NCI-H2107 (cell line): ENCODE measurements at places on chromosomes 2 and 18.

GRCh38 chr18:77548790-77549420 is 299.3 kb downstream of the GALR1 start:
- no peak for DNase-seq

DNA sequence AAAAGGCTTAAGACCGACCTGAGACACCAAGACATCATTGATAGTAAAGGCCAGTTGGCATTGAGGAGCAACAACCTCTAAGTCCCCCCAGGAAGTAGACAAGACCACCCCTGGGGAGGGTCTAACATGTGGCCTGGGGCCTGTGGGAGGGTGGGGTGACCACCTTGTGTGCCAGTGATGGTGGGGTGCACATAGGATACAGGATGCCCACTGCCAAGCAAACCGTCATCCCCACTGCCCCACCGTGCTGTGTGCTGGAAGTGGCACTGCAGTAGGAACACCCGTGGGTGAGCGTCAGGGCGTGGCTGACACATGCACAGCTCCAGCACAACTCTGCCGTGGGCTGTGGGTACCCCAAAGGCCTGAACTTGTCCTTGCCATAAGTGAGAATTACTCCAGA is 84.3 kb upstream of the LGALSL start:
- DNase-seq, result no peak

DNA sequence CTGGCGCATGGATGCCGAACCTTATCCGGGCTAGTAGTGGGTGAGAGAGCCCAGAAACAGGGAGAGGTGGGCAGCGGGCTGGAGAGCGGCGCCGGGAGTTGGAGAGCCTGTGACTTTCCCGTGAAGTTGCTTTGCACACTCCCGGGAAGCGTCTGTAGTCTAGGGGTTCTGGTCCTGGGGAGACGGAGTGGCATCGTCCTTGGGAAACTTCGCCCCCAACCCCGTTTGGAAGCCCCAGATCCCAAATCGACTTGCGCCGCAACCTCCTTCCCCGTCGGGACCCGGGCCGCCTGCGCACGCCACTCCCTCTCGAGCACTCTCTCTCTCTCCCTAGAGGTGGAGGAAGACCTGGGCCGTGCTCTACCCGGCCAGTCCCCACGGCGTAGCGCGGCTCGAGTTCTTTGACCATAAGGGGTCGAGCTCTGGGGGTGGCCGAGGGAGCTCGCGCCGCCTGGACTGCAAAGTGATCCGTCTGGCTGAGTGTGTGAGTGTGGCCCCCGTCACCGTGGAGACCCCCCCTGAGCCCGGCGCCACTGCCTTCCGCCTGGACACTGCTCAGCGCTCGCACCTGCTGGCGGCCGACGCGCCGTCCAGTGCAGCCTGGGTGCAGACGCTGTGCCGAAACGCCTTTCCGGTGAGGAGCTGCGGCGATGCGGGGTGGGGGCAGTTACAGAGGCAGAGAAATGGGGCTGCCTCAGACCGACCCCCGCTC is 456 bp downstream of the DOK1 start:
- no peak for DNase-seq

- DNase-seq, result no peak
Measured at GRCh38 chr2:134499307-134499926, 219.4 kb downstream of the TMEM163 start.

DNA sequence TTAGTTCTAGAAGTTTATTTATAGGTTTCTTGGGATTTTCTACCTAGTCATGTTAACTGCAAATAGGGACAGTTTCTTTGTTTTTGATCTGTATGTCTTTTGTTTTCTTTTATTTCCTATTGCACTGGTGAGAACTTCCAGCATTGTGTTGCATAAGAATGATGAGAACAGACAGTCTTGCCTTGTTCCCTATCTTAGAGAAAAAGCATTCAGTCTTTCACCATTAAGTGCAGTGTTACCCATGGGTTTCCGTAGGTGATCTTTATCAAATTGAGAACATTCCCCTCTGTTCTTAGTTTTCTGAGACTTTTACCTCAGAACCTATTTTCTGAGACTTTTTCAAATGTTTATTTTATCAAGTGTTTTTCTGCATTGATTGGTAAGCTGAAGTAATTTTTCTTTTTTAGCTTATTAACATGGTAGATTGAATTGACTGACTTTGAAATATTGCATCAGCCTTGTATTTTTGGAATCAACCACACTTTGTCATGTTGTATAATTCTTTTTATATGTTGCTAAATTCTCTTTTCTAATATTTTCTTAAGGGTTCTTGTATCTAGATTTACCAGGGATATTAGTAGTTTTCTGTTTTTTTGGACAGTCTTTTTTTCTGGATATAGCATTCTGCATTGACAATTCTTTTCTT is 17.2 kb downstream of the MFSD6 start:
- DNase-seq, result no peak

DNA sequence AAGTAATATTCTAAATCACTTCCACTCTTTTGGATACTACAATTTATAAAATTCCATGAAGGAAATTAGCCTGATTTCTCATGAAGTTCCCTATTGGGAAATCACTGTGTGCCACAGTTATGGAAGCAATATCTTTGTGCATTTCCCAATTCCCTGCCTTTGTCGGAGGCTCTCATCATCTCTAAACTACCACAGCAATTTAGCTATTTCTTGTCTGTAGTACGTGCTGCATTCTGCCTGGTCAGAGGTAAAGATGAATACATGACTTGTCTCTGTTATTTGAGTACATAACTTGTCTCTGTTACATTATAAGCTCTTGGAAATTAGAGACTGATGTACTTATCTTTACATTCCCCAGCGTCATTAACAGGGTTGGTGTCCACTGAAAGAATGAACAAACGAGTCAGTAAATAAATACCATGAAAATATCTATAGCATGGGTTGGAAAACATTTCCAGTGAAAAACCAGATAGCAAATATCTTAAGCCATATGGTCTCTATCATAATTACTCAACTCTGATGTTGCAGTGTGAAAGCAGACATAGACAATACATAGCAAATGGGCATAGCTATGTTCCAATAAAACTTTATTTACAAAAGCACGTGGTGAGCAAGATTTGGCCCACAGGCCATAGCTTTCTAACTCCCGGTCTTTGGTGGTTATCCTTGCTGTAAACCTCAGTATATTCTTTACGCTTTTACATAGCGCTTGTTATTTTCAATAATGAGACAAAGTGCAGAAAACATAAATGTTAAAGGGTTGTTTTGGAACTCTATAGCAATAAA is 78.8 kb downstream of the BCL2 start:
- no peak for DNase-seq

- no peak for DNase-seq
Measured at GRCh38 chr2:106269591-106270291, 75.6 kb upstream of the UXS1 start.

DNA sequence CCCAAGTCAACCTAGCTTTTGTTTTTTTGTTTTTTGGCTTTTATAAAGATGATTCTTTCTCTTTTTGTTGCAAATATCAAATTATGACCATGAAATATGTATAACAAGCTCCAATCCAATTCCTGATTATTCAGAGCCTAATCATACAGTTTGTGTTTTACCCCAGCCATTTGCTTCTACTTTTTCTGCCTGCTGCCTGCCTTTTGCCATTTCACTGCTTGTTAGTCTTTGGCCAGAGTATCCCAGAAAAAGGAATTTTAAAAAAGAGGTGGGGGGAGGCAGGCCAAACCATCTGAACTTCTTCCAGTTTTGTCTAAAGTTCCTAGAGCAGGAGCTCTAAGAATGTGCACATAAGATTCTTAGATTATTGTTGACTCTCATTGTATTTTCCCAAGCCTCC is 211.9 kb upstream of the VRK2 start:
- no peak for DNase-seq
